ENCODE measurements at places on chromosomes 16 and 17.

DNA sequence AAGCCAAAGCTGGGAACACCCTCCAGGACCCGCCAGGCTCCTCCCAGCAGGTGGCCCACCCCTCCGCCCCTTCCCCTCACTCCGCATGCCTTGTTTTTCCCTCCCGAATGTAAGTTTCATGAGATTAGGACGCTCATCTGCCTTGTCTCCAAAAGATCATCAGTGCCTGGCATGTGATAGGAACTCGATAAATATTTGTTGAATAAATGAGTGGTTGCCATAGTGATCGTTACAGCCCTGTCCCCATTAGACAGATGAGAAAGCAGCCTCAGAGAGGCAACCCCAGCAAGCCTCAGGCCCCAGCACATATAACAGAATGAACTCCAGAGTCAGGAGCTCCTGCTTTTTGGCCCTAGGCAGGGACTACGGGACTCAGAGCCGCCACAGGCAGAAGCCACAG lies 5.0 kb downstream of the CAMKK1 start:
- DNase-seq: no peak

DNA sequence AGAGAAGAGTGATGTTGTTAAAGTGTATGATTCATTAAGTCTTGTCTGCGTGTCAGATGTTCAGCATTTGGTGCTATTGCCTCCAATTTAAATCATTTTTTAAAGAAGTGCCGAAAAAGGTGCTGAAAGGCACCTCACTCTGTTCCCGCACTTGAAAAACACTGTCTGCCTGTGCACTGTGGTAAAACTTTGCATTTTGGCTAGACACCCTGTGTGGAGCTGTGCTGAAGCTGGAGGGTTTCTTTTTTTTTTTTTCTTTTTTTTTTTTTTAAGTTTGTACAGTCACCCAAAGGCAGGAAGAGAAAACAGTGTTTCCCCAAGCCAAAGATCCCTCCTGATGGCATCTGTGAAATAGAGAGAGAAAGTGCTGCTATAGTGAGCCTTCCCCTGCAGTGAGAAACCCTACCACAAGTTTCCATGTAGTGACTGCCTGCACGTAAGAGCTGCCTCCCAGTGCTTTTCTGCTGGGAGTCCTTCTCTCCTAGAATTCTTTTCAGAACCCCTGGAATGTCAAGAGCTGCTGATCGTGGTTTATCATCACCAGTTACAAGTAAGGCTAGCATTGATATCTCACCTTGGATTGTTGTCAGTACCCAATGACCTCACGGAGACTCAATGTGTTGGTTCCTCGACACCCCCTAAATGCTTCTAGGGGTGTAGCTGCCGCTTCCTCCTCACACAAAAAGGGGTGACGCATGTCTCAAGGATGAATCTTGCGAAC lies 116.0 kb upstream of the SOX9 start:
- no peak for DNase-seq

- no peak for DNase-seq
Measured at GRCh38 chr17:15083225-15083624, 181.9 kb downstream of the PMP22 start.

DNA sequence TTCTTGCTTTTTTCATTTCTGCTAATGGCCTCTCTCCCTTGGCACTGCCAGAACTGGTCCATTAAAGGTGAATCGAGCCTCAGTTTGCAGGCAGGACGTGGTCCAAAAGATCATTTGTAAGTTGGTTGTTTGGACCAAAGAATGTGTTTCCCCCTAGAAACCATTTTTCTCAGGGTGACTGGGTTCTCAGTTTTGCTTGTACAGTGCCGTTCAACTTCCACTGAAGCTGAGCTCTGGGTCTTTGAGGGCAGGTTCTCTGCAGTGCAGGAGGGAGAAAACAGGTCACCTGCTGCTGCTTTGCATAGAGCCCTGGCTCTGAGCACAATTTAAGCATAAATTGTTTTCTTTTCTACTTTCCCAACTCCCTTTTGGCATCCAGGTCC lies 9.0 kb upstream of the AMZ2 start:
- no peak for DNase-seq

GRCh38 chr16:29996766-29997250 lies 767 bp downstream of the INO80E start:
- peak; percentile 70 for DNase-seq

GRCh38 chr16:12927591-12927990 lies 26.2 kb downstream of the SHISA9 start:
- no peak for DNase-seq

DNA sequence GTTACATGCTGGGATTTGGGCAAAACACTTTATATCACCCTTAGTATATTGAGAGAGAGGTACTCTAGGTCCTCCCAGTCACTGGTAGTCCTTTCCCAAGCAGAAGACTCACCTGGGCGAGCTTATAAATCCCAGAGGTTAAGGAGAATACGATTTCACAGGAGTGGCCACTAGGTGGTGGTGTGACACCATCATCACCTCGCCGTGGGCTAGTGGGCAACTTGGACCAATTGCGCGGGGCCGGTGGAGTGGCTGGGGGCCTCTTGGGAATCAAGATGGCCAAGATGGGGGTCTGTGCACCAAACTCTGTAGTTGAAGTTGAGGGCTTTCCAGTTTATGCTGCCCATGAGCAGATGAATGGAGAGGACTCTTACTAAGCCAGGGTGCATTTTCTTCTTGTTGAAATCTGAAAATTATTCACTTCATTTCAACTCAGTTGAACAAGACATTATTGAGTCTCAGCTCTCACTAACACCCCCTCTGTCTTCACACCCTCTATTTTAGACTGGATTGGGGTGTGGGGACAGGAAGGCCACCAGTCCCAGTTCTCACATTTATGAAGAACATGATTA lies 38.2 kb upstream of the PIRT start:
- DNase-seq: no peak

GRCh38 chr16:85999778-86000177 lies 100.8 kb downstream of the IRF8 start:
- DNase-seq: no peak

GRCh38 chr17:77286391-77286640 lies 145.5 kb downstream of the SEC14L1 start:
- no peak for DNase-seq

DNA sequence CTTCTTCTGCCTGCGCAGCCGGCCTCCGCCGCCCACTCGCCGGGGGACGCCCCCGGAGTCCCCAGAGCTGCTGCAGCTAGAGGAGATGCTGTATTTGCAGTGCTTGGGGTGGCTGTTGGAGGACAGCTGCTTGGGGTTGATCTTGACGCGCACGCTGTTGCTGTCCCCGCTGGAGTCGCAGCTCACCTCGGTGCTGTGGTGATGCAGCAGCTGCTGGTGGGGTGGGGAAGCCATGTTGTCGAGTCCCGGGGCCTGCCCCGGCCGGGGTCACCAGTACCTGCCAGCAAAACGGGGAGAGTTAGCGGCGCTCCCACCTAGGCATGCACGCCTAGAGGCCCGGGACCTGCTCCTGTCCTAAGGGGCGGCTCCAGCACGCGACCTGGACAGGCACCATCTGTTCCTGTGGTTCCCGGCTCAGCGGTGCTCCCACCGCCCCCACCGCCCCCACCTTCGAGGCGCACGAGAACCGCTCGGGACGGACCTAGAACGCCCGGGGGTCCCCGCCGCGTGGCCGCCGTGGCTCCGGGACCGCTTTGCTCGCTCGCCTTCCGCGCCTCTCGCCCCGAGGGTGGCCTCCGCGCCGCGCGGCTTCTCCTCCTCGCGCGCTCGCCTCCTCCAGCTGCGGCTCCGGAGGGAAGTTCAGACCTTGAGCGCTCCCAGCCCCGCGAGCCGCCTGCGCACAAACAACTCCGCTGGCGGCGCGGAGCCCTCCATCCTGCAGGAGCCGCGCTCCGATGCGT lies 863 bp downstream of the ADCY9 start:
- peak; percentile 89 for DNase-seq

DNA sequence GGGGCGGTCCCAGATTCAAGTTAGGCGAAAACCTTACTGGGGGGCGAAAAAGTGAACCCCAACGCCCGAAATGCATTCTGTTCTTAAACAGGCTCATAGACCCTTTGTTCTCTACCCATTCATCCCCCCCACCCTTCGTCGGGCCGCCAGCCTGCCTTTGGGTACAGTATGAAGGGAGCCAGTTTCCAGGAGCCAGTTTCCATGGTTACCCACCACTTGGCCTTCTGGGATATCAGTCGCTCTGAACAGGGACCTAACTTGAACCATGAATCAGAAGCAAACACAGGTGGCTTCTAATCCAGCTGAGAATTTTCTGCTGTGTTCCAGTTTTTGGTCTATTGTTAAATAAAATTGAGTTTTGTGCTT lies 532 bp downstream of the DHX40 start:
- peak; percentile 76 for DNase-seq

DNA sequence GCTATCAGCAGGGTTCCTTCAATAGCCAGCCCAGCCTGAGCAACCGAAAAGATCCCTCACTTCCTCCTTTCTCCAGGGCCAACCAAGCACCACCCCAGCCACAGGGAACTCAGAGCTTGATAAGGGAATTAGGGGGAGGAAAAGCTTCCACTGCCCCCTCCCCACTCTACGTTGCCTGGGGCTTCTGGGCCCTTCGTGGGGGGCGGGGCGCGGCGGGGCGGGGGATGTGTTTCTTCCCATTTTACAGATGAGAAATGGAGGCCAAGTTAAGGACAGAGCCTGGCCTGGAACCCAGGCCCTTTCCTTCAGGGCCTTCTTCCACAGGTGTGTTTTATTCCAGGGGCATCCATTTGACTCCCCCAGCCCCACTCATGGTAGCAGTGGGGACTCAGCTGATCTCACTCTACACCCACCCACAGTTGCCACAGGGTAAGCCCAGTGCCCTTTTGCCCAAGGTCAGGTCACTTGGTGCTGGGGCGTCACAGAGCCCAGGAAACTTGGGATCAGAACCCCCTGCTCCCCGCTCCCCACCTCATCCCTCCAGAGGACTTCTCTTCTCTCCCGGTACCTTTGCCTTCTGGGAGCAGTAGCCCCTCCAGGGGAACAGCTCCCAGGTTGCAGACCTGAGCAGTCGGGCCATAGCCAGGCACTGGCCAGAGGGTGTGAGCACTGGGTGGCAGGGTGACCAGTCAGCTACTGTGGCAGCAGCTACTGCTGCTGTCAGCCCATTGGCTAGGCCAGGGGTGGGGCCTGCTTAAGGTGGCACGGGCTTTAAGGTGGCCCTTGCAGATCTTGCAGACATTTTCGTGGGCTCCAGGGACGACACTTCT lies at the start of gene LDHD:
Gene LDHD (minus strand): TSS at position 700 of the 830 bp plus-strand sequence. CDS start 60 bp downstream, at position 640.
- DNase-seq: peak; percentile 86

- peak; percentile 76 for DNase-seq
Measured at GRCh38 chr17:79026376-79027273, 2.7 kb downstream of the C1QTNF1 start.

- peak; percentile 81 for DNase-seq
Measured at GRCh38 chr17:40327735-40328385, 18.9 kb downstream of the RARA start.

GRCh38 chr16:17748044-17748719 lies 277.4 kb upstream of the XYLT1 start:
- no peak for DNase-seq

DNA sequence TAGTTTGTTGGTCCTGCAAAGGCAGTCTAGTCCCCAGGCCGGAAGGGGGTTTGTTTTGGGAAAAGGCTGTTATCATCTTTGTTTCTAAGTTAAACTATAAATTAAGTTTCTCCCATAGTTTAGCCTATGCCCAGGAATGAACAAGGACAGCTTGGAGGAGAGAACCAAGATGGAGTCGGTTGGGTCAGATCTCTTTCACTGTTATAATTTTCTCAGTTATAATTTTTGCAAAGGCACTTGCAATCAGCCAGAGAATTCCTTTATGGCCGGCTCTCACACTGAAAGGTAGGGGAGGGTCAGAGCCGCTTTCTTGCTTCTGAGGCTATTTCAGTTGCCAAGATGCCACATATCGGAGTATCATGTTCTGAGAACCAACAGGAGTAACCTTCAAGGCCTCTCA lies 59.2 kb upstream of the ATF7IP2 start:
- no peak for DNase-seq

Data from spleen (tissue), 13 donors.